ENCODE measurements at places on chromosomes 1 and 21. TPM values are rescaled to one million over a fixed set of nuclear protein-coding genes. Genes with fewer than 3 reads are reported as not detected.

RUNX3 gene
- 9.0 TPM for total RNA-seq

GRCh38 chr1:37410105-37410504 is 64.3 kb upstream of the ZC3H12A start:
- no peak for DNase-seq
- H3K4me3 ChIP-seq, result no peak overlapping the region
- H3K27ac ChIP-seq, result no peak overlapping the region

- H3K27ac ChIP-seq, result no peak overlapping the region
- no peak overlapping the region for H3K4me3 ChIP-seq
- H3K36me3 ChIP-seq, result no peaks in the 10 kb centered on the region
- no peak for DNase-seq
- H3K27me3 ChIP-seq, result no peaks in the 10 kb centered on the region
- H3K4me1 ChIP-seq, result no peaks in the 10 kb centered on the region
These were observed 6.5 kb upstream of the MAB21L3 start for GRCh38 chr1:116104667-116105066.

GRCh38 chr1:40318970-40319621 is 2.0 kb upstream of the COL9A2 start:
- DNase-seq, result no peak
- no peak overlapping the region for H3K4me3 ChIP-seq
- peaks cover 22% of the 10 kb centered on the region for H3K27me3 ChIP-seq
- no peak overlapping the region for H3K27ac ChIP-seq

GUCA2A gene
- not detected for total RNA-seq

SLC2A5 gene
- 2.8 TPM for total RNA-seq

KCND3 gene
- 12.1 TPM for total RNA-seq

DNA sequence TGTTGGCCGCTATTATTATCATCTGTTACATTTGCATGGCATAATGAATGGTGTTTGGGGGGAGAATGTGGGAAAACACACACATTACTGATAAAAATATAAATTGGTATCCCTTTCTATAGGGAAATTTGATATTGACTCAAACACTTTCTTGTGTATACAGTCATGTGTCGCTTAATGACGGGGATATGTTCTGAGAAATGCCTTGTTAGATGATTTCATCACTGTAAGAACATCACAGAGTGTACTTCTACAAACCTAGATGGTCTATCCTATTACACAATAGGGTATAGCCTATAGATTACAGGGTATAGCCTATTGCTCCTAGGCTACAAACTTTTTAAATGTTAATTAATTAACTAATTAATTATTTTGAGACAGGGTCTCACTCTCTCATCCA is 67.2 kb upstream of the B3GALNT2 start:
- H3K4me3 ChIP-seq, result no peak overlapping the region
- no peak for DNase-seq
- no peaks in the 10 kb centered on the region for H3K27me3 ChIP-seq
- H3K27ac ChIP-seq, result no peak overlapping the region

LRRC7 gene
- total RNA-seq, result 6.1 TPM
